ENCODE measurements at places on chromosomes 16 and 17. TPM values are rescaled to one million over a fixed set of nuclear protein-coding genes. Genes with fewer than 3 reads are reported as not detected.
A peak's percentile ranks its signal among the peaks of the same experiment; 100 is the strongest.

Gene CSF3
- 0.12 TPM for total RNA-seq

Gene CASKIN1
- 0.47 TPM for total RNA-seq

Gene KIF2B
- total RNA-seq, result not detected

Gene GP1BA
- not detected for total RNA-seq

Gene PIK3R6
- total RNA-seq, result 0.10 TPM

DNA sequence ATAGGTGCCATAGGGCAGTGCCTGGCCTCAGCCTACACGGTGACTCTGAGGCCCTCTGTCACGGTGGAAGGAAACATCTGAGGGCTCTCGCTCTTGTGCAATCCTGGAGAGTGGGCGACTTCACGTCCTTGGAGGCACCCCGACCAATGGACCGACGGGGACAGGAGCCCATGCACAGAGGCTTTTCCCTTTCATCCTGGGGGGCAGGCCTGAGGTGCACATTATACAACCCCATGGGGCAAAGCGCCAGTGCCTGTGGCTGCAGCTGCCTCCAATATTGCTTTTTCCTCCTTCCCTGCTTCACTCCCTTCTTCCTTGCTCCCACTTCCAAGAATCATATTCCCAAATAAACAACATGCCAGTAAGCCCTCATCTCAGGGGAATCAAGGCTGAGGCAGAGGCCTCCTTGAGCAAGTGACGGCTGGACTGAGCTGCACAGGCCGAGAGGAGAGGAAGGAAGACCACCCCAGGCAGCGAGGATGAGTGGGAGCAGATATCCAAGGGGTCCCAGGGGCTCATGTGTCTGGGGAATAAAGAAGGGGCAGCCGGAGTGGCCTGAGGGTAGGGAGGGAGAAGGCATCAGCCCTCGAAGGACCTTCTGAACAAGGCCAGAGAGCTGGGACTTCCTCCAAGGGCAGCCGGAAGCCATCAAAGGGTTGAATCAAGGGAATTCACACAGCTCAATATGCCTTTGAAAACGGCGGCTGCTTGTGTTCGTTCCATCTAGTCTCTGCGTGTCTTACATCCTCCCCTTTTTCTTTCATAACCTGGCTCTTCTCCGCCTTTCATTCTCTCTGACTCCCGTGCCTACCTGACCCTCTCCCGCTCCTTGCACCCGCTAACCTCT, 42.6 kb upstream of the RPL38 start:
- DNase-seq, result no peak
- H3K27me3 ChIP-seq, result no peaks in the 10 kb centered on the region
- H3K36me3 ChIP-seq, result no peaks in the 10 kb centered on the region
- H3K27ac ChIP-seq, result no peak overlapping the region

DNA sequence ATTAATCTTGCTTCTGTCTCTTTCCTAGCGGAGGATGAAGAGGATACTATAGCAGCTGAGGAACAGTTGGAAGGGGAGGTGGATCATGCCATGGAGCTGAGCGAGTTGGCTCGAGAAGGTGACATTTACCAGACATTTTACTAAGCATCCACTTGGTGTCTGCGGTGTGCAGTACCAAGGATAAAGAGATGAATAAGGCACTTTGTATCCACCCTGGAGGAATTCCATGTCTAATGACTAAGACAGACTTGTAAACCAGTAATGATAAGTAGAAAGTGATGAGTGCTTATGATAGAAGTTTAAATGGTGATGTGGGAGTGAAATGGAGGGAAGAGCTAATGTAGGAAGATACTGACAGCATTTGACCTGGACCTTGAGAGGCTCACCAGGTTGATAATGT, 12.0 kb downstream of the SRCAP start:
- DNase-seq, result no peak
- H3K27me3 ChIP-seq, result no peaks in the 10 kb centered on the region
- H3K4me3 ChIP-seq, result no peak overlapping the region
- H3K36me3 ChIP-seq, result peaks cover 8% of the 10 kb centered on the region
- H3K4me1 ChIP-seq, result no peaks in the 10 kb centered on the region
- no peak overlapping the region for H3K27ac ChIP-seq

DNA sequence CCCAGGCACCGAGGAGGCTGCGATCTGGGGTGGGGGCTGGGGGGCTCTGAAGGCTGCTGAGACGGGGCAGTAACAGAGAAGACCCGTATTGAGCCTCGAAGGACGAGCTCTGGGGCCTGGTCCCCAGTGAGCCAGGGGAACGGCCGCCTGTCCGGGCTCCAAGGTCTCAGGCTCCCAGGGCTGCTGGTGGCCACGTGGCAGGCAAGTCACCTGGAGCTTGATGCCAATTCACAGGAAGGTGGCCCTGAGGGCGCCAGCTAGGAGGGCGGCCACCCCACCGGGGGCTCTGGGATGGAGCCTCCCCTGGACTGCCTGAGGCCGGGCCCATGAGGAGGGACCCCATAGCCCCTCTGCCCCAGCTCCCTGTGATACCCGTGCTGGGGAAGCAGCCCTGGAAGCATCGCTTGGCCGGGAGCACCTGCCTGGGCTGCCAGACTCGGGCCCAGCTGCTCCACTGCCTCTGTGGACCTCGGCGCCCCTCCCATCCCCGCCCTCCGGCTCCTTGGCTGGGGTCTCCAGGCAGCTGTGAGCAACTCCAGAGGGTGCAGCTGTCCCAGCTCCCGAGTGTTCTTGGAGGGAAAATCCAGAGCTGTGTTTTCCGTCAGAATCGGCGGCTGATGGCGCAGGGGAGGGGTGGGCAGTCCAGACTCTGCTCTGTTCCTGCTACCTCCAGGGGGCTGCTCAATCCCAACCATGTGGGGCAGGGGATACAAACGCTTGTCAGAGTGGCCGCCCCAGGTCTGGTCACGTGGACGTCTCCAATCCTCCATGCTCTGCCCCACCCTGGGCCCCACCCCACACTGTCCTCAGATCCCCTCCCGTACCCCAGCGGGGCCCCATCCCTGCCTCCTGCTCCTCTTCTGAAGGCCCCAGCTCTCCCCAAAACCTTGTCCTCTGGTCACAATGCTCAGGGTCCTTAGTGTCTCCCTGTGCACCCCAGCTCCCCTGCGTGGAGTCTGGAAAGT, 67.2 kb upstream of the GNG13 start:
- no peaks in the 10 kb centered on the region for H3K36me3 ChIP-seq
- DNase-seq, result no peak
- H3K27ac ChIP-seq, result no peak overlapping the region
- no peaks in the 10 kb centered on the region for H3K27me3 ChIP-seq
- H3K4me1 ChIP-seq, result no peaks in the 10 kb centered on the region

DNA sequence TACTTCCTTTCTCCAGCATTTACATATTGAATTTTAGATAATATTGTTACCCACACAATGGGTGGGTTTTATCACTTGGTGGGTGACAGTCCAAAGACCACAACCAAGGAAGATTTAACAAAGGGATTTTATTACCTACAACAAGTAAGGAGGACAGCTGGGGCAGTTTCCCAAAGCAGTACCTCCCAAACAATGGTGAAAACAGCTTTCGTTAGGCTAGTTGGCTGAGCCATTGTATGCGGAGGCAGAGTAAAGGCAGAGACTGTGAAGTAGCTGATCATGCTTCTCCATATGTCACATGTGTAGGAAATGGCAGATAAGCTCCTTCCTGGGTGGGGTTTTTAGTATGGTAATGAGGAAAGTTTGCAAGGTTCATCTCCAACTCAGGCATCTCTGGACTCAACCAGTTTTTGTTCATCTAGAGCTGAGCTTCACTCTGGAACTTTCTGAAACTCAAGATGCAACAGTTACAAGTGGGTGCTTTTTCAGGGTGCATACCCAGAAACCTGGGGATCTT, 104.3 kb upstream of the PSMD7 start:
- no peaks in the 10 kb centered on the region for H3K27me3 ChIP-seq
- H3K4me3 ChIP-seq, result no peak overlapping the region
- no peak for DNase-seq
- no peak overlapping the region for H3K27ac ChIP-seq
- no peaks in the 10 kb centered on the region for H3K4me1 ChIP-seq
- no peaks in the 10 kb centered on the region for H3K36me3 ChIP-seq

DNA sequence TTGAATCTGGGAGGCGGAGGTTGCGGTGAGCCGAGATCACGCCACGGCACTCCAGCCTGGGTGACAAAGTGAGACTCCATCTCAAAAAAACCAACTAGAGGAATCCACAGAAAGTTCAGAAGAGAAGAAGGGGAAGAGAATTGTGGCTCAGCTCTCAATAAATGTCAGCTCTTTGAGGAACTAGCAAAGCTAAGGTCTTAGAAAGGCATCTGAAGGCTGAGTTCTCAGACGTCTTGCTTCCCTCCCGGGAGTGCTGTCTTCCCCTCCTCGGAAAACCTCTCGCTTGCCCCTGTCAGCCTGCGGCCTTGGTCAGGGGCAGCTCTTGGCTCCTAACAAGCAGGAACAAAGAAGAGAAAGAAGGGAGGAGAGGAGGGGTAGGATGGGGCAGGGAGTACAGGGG, 5.3 kb downstream of the SHPK start:
- no peak overlapping the region for H3K4me3 ChIP-seq
- no peak for DNase-seq
- H3K4me1 ChIP-seq, result peaks cover 6% of the 10 kb centered on the region
- H3K27ac ChIP-seq, result no peak overlapping the region

DNA sequence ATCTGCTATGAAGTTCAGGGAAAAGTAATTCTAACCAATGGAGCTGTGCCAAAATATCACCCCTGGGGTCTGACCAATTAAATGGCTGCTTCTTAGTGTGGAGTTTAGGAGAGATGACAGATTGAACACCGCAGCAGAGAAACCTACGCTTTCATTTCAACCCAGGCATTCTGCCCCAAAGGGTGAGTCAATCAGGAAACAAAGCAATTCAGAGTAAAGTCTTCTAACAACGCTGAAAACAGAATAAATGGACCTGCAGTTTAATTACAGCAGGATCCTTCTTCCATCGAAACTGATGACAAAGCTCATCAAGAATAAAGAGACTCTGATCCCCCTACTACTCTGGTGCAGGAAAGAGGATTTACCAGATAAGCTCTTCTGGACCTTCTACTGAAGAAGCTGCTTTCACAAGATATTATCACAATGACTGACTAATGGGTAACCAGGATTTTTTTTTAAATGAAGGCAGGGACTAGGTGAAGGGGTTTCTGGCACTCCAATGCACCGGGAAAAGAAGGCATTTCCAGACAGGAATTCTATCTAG, 16.7 kb downstream of the RFFL start:
- DNase-seq, result no peak
- H3K27me3 ChIP-seq, result no peaks in the 10 kb centered on the region
- H3K27ac ChIP-seq, result peak overlapping the region; percentile 24
- H3K4me1 ChIP-seq, result peaks cover 27% of the 10 kb centered on the region

GRCh38 chr17:37884516-37884915, 39.7 kb upstream of the TBC1D3K start:
- H3K4me3 ChIP-seq, result no peak overlapping the region
- H3K27ac ChIP-seq, result no peak overlapping the region
- DNase-seq, result no peak
- no peaks in the 10 kb centered on the region for H3K4me1 ChIP-seq
